ENCODE measurements at places on chromosomes 12 and 14. TPM values are rescaled to one million over a fixed set of nuclear protein-coding genes. Genes with fewer than 3 reads are reported as not detected.

Gene MIP
- total RNA-seq = not detected

Gene BCAT1
- total RNA-seq = 39.3 TPM

Gene CMA1
- total RNA-seq = not detected

Gene SLC25A47
- total RNA-seq = not detected

Gene NFATC4
- total RNA-seq = 60.8 TPM

All from gastroesophageal sphincter (tissue), 4 donors.